Kidney epithelial cell (primary cell): ENCODE measurements at places on chromosomes 3 and 15. TPM values are rescaled to one million over a fixed set of nuclear protein-coding genes. Genes with fewer than 3 reads are reported as not detected.
A peak's percentile ranks its signal among the peaks of the same experiment; 100 is the strongest.

Gene ULK3
- total RNA-seq, result 24.0 and 32.0 TPM in 2 replicates

Gene PLCH1
- total RNA-seq, result 2.9 and 3.3 TPM in 2 replicates

Gene CACNA1D
- 0.21 and 0.55 TPM in 2 replicates for total RNA-seq

Gene TFRC
- 81.9 and 97.9 TPM in 2 replicates for total RNA-seq

Gene LRRIQ4
- 0.04 and 0.41 TPM in 2 replicates for total RNA-seq

Gene AP3S2
- total RNA-seq, result 47.1 and 66.6 TPM in 2 replicates

Gene GRK7
- not detected in 2 replicates for total RNA-seq

Gene FANCD2OS
- total RNA-seq, result not detected in 2 replicates

Gene OTOL1
- not detected in 2 replicates for total RNA-seq

DNA sequence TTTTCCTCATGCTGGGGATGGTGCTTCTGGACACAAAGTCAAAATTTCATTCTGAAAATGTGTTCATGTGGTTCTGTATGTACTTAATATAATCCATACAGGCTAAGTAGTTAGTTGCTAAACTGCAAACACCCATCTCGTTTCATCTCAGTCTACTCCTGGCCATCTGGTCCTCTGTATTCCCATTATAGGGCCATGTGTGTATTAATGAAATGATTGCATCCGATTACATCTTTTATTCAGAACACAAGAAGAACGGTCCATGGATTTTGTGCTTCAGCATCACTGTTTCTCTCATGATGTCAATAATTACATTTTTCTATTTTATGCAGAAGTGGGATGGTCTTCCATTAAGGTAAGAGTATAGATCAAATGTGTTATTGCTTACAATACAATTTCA lies 6.1 kb upstream of the GJD2 start:
- no peak for DNase-seq

DNA sequence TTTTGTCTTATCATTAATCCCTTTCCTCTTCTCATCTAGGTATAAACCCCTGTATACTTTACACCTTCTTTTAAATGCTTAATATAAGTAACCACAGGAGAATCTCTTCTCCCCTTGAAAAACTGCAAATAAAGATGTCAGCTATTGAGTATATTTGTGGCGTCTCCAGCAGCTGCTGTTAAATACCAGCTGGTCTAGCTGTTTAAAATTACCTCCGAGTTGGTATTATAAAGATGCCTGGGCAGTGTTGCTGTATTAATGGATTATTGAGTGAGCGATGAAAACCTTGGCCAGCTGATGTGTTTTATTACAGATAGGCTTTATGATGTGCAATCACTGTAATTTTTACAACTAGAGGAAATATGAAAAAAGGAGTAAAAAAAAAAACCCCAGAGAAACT lies 388.1 kb downstream of the TBC1D5 start:
- DNase-seq, result no peak

DNA sequence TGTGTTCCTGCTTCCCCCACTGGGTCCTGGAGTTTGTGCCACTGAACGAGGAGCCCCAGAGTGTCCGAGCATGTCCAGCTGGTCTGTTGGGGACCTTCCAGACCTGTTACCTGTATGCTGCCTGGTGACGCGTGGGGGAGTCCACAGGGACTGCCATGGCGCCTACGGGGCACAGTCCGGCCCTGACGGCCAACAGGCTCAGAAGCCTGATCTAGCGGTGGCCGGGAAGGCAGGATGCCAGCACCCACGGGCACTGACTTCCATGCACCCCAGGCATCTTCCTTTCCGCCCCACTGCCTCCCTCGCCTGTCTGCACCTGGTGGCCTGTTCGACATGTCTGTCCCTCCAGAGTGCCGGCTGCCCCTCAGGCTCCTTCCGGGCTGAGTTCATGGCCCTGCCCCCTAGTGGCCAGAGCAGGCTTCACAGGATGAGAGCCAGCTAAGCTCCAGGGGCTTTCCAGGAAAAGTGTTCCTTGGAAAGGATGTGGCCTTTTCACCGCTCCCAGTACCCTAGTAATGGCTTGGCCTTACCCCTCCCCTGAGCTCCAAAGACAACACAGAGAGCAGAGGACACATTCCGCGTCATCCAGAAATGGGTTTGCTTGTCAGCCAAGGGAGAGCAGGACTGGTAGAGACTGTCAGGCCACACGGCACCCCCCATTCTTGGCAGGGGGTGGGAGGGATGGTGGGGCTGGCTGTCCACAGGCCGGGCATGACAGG lies 35.7 kb downstream of the NGRN start:
- no peak for DNase-seq

DNA sequence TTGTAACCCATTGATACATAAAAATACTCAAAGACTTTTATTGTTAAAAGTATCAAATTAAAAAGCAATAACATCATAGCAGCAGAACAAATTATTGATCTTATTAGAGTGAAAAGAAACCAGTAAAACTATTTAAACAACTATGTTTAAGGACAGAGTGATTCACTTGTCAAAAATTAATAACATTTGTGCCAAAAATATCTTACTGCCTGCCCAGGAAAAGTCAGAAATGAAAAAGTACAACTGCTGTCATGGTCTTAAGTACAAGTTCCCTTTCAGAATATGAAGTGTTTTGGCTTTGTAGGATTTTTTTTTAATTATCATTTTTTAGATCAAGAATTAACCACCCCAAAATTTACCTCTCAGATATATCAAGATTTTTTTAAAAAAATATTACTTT lies 3.4 kb downstream of the IFT57 start:
- DNase-seq, result no peak

DNA sequence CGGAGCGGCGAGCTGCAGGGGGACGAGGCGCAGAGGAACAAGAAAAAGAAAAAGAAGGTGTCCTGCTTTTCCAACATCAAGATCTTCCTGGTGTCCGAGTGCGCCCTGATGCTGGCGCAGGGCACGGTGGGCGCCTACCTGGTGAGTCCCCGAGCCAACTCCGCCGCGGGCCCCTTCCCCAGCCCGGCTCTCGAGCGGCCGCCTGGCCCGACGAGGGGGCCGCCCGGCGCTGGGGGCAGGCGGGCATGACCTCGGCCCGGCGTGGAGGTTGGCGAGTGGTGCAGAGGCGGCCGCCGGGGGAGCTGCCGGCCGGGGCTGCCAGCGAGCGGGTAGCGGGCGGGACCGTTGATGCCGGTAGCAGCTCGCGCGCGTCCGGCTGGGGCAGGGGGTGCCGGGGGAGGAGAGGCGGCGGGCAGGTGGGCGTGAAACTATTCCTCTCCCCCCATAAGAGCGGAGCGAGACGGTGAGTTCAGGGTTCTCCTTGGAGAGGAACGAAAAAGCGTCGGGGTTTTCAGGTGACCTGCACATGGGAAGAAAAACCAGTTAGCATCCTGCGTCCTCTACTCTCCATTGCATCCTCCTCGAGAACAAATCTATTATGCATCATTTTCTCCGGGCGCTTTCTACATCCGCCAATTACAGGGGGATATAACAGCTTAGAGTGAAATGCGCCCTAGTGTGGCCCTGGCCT lies 585 bp downstream of the SLCO3A1 start:
- no peak for DNase-seq

- no peak for DNase-seq
Observed at GRCh38 chr3:60178931-60179653, 1072.2 kb downstream of the FHIT start.

DNA sequence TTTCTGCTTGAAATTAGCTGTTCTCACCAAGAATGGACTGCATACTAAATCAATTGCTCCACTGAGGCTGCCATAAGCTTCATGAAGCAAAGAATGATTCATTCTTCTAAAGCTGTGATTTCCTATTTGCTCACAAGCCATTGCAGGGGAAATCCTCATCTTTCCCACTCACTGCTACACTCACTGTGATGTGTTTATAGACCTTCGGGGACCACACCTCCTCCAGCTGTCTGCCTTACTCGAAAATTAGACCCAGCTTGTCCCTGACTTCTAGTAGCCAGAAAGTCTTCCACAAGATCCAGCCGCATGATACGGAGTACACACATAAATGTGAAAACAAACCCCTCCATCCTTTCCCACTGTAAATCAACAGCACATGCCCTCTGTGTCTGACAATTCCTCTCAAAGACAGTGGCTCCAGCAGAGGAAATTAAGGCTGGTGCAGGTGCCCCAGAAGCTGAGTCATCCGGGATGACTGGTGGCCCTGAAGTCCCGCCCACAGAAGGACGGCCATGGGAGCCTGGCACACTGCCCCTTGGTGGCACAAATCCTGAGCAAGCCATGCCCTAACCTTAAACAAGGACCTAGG lies 172.0 kb downstream of the STT3B start:
- DNase-seq, result peak; percentile 66
